Ovary (tissue), 10 donors: ENCODE measurements at places on chromosomes 4 and X. TPM values are rescaled to one million over a fixed set of nuclear protein-coding genes. Genes with fewer than 3 reads are reported as not detected.

NPFFR2 gene
- not detected for total RNA-seq

KLHL15 gene
- 12.6 TPM for total RNA-seq

EVC2 gene
- total RNA-seq = 10.9 TPM

NXF2B gene
- total RNA-seq = not detected

MFAP3L gene
- total RNA-seq = 0.38 TPM

CLDN22 gene
- total RNA-seq = not detected
